ENCODE measurements at places on chromosomes 13 and 19. TPM values are rescaled to one million over a fixed set of nuclear protein-coding genes. Genes with fewer than 3 reads are reported as not detected.

- DNase-seq = peak; percentile 7
These were observed 380.8 kb downstream of the LMO7 start for GRCh38 chr13:76016799-76017400.

Gene URAD
- not detected for total RNA-seq

Gene ZNF563
- 2.0 TPM for total RNA-seq

Gene LRFN3
- 8.5 TPM for total RNA-seq

DNA sequence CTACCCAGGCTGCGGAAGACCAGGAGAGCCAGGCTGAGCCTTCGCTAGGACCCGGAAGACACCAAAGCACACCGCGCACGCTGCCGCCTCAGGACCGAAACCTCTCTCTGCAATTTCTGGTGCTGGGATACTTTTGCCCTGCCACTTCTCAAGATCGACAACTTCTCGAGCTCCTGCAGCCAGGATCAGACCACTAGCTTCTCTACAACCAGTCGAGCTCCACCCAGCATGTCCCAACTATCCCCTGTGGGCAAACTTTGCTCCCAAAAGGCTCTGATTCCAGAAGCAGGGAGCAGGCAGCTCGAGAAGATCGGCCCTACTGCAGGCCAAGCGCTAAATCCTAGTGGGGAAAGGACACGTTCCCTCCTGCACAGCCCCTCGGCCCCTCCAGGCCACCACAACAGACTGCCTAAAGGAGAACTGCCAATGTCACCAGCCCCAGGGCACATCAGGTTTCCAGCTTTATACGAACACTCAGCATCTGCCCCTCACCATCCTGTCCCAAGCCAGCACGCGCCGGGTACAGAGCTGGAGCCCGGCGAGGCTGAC is 979 bp downstream of the AKAP8 start:
- peak; percentile 58 for DNase-seq

Gene CGB7
- not detected for total RNA-seq

Gene ANKLE1
- total RNA-seq = 1.4 TPM

DNA sequence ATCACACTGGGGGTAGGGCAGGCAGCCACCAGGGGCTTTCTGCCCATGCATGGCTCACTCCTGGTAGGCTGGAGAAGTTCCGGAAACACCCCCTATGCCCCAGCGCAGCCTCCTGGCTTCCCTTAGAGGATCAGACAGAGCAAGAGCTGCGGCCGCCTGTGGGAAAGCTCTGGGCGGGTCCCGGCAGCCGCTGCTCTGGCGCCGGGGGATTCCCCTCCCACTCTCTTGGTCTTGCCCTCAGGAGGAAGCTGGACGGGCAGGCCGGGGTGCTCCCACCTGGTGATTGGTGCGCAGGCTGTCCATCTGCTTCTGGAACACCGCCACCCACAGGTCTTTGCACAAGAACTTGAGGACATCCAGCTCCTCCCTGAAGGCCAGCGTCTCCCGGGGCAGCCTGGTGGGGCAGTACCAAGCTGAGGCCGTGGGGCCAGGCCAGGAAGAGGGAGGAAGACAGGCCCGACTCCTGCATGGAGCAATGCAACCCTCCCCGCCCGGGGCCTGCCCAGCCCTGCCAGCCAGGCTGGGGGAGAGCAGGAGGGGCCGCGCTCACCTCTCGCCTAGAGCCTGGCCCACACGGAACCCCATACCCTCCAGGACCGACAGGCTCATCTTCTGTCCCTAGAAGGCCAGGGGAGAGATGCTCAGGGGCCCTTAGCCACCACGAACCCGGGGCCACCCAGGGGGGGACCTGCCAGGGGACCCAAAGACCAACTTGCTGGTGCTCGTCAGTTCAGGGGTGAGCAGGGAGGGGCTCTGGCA is 4.0 kb upstream of the NKPD1 start:
- no peak for DNase-seq

Gene ATP1A3
- total RNA-seq = 122 TPM

- DNase-seq = no peak
These were observed 2.6 kb upstream of the LRP3 start for GRCh38 chr19:33191501-33191900.

Gene COG3
- 48.5 TPM for total RNA-seq

Gene PCDH17
- total RNA-seq = 235 TPM

Gene ELSPBP1
- not detected for total RNA-seq

GRCh38 chr13:84137292-84137691 is 255.0 kb upstream of the SLITRK1 start:
- no peak for DNase-seq

- no peak for DNase-seq
These were observed 129.1 kb upstream of the SOX1 start for GRCh38 chr13:111937777-111938311.

GRCh38 chr13:32261567-32261966 is 53.6 kb downstream of the ZAR1L start:
- peak; percentile 66 for DNase-seq

GRCh38 chr19:14138576-14139265 is 2.3 kb upstream of the ASF1B start:
- no peak for DNase-seq

GRCh38 chr13:34000955-34001354 is 183.0 kb downstream of the RFC3 start:
- no peak for DNase-seq

DNA sequence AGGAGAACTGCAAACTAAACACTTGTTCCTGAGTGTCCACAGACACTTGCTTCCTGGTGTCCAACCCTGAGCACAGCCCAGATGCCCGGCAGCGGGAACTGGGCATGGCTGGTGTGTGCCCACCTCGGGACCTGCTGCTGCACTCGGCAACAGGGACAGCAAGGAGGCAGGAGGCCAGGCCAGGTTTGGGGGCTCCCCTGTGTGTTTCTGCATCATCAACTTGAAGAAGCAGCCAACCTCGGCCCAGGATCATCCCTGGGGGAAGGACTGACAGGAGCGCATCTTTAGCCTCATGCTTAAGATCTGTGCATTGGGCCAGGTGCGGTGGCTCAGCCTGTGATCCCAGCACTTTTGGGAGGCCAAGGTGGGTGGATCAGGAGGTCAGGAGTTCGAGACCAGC is 35.1 kb upstream of the LDLR start:
- DNase-seq = no peak

GRCh38 chr19:36418287-36419001 is at the start of gene ZFP82:
Gene ZFP82, minus strand, starts transcription at chr19:36418644. Its CDS starts 8,855 bp downstream, at chr19:36409789.
- peak; percentile 86 for DNase-seq

- DNase-seq = peak; percentile 75
These were observed 690 bp upstream of the ARRDC2 start for GRCh38 chr19:18007044-18007916.

DNA sequence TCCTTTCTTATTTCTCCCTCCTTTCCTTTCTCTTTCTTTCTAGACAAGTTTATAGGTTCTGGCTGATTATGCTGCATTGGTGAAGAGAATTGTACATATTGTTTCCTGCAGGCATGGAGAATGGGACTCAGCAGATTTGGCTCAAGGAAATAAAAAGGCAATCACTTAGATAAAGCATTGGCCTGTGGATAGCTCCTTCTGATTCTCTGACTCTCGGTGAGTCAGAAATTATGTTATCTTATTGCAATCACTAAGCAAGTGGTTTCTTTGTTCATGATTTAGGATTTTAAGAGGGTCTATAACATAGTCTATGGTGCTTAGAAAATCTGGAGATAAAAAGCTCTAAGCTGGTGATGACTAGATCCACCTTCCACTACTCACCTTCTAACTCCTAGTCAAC is 54.0 kb upstream of the POSTN start:
- DNase-seq = no peak

DNA sequence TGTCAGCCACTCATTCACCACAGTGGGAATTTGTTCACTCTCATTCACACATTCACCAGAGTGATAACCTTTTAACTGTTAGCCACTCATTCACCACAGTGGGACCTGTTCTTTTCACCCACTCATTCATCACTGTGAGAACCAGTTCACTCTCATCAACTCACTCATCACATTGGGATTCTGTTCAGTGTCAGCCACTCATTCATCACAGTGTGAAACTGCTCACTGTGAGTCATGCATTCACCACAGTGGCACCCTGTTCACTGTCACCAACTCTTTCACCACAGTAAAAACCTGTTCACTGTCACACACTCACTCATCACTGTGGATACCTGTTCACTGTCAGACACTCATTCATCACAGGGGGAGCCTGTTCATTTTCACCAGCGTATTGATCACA is 43.5 kb upstream of the ZNF85 start:
- no peak for DNase-seq

- no peak for DNase-seq
These were observed 11.8 kb downstream of the PGLS start for GRCh38 chr19:17522988-17523872.

- DNase-seq = no peak
These were observed 6.6 kb upstream of the GIPC1 start for GRCh38 chr19:14502334-14503092.

GRCh38 chr19:14467816-14468215 is 7.3 kb downstream of the PTGER1 start:
- no peak for DNase-seq

Gene CDX2
- not detected for total RNA-seq

- no peak for DNase-seq
These were observed 18.6 kb downstream of the FBXO46 start for GRCh38 chr19:45711851-45712698.

GRCh38 chr13:71054358-71054757 is 812.6 kb downstream of the DACH1 start:
- DNase-seq = no peak

GRCh38 chr19:11982526-11982925 is 17.7 kb downstream of the ZNF763 start:
- DNase-seq = no peak

Gene FUT1
- 7.4 TPM for total RNA-seq

- no peak for DNase-seq
These were observed 7.2 kb downstream of the WDR18 start for GRCh38 chr19:991174-991931.

GRCh38 chr19:45607071-45608029 is 5.3 kb upstream of the GPR4 start:
- peak; percentile 59 for DNase-seq

Gene NXNL1
- total RNA-seq = not detected

Gene ZNF136
- total RNA-seq = 23.9 TPM

Gene RRAS
- 0.91 TPM for total RNA-seq

GRCh38 chr13:46475541-46475991 is 77.4 kb upstream of the LRCH1 start:
- DNase-seq = no peak

Gene HPN
- 0.27 TPM for total RNA-seq

DNA sequence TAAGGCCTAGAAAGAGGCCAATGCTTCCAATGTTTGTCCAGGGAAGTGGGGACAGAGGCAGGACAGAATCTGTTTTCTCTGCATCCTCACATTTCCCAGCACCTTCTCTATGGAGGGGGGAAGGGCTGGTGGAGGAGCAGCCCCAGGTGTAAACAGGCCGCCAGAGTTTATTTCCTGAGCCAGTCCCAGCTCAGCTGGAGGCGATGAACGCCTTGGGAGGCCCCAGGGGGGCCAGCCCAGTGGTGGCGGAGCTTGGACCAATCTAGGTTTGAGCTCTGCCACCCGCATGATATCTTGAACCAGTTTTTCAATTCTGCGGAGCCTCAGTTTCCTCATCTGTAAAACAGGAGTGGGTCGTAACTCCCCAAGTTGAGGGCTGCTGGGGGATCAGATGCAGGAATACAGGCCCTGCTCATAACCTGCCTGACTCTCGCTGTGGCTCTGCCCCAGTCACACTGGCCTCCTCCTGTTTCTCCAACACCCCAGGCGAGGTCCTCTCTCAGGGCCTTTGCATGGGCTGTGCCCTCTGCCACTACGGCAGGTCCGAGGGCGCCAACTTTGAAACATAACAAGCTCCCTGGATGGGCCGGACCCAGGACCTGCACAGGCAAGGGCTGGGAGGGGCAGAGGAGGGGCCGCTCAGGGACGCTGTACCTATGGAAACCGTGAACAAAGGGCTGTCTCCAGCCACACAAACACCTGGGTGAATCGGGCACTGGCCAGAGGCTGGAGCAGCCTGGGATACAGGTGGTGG is 1.1 kb downstream of the TNFAIP8L1 start:
- DNase-seq = no peak

Measured in cerebellum (tissue), 4 donors.